ENCODE measurements at places on chromosomes 11 and 22.

GRCh38 chr11:68715456-68716122 is 31.2 kb downstream of the GAL start:
- peaks cover 18% of the 10 kb centered on the region for H3K36me3 ChIP-seq
- DNase-seq = no peak
- H3K4me3 ChIP-seq = no peak overlapping the region
- no peak overlapping the region for H3K27ac ChIP-seq
- no peaks in the 10 kb centered on the region for H3K4me1 ChIP-seq
- peaks cover 5% of the 10 kb centered on the region for H3K27me3 ChIP-seq

- peaks cover 25% of the 10 kb centered on the region for H3K27me3 ChIP-seq
- H3K36me3 ChIP-seq = no peaks in the 10 kb centered on the region
- H3K4me1 ChIP-seq = no peaks in the 10 kb centered on the region
Measured at GRCh38 chr22:45612451-45612901, 59.2 kb upstream of the ATXN10 start.

- no peaks in the 10 kb centered on the region for H3K36me3 ChIP-seq
- H3K27ac ChIP-seq = no peak overlapping the region
- H3K4me1 ChIP-seq = peaks cover 12% of the 10 kb centered on the region
- H3K27me3 ChIP-seq = peaks cover 39% of the 10 kb centered on the region
- DNase-seq = no peak
Measured at GRCh38 chr22:29147331-29147899, 58.3 kb upstream of the EMID1 start.

DNA sequence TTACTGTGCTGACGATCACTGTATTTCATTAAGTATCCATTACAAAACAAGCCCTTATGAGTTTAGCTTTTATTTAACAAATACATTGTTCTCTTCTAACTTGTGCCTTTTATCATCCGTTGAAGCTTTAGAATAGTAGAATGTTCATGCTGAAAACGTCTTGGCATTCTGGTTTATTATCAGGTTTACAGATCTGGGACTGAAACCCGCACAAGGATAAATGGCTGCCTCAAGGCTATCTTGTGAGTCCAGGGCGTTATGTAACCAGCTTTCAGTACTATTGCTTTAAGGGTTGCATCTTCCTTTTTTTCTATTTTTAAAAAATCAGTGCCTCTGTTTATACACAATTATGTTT is 66.6 kb upstream of the PRODH start:
- H3K27ac ChIP-seq = no peak overlapping the region
- no peaks in the 10 kb centered on the region for H3K36me3 ChIP-seq
- DNase-seq = no peak
- no peaks in the 10 kb centered on the region for H3K4me1 ChIP-seq

GRCh38 chr11:35006389-35007128 is 90.1 kb downstream of the PDHX start:
- H3K27me3 ChIP-seq = no peaks in the 10 kb centered on the region
- H3K4me3 ChIP-seq = no peak overlapping the region
- H3K36me3 ChIP-seq = no peaks in the 10 kb centered on the region
- peak; percentile 72 for DNase-seq
- H3K27ac ChIP-seq = peak overlapping the region; percentile 20

DNA sequence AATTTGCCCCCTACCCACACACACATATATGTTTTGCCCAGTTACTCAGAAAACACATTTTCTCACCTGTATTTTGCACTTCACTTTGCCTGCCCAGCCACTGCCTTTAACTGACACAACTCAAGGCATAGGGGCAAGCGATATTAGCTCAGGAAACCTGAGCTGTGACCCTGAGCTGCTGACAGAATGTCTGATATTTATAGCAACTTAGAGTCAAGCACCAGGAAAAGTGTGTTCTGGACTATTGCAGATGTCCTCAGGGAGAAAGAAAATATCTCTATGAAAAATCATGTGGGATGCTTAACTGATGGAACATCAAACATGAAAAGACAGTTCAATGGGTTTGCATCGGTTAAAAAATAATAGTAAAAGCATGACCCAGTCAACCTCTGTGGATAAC is 63.9 kb upstream of the SLC35C1 start:
- no peak for DNase-seq
- H3K27me3 ChIP-seq = peaks cover 34% of the 10 kb centered on the region
- H3K27ac ChIP-seq = no peak overlapping the region
- H3K4me1 ChIP-seq = no peaks in the 10 kb centered on the region
- H3K36me3 ChIP-seq = no peaks in the 10 kb centered on the region
- H3K4me3 ChIP-seq = no peak overlapping the region

GRCh38 chr11:17518366-17518765 is 25.9 kb downstream of the USH1C start:
- H3K27ac ChIP-seq = no peak overlapping the region
- peaks cover 3% of the 10 kb centered on the region for H3K4me1 ChIP-seq
- no peaks in the 10 kb centered on the region for H3K36me3 ChIP-seq
- no peak for DNase-seq
- H3K4me3 ChIP-seq = no peak overlapping the region
- H3K27me3 ChIP-seq = peaks cover 23% of the 10 kb centered on the region

- no peaks in the 10 kb centered on the region for H3K36me3 ChIP-seq
- H3K27me3 ChIP-seq = no peaks in the 10 kb centered on the region
- DNase-seq = no peak
- no peaks in the 10 kb centered on the region for H3K4me1 ChIP-seq
Measured at GRCh38 chr11:20011307-20011951, 148.8 kb downstream of the DBX1 start.

- peaks cover 61% of the 10 kb centered on the region for H3K36me3 ChIP-seq
- H3K4me1 ChIP-seq = peaks cover 2% of the 10 kb centered on the region
- H3K27me3 ChIP-seq = no peaks in the 10 kb centered on the region
- DNase-seq = no peak
- H3K27ac ChIP-seq = peak overlapping the region; percentile 80
- H3K4me3 ChIP-seq = no peak overlapping the region
Measured at GRCh38 chr22:17882727-17883126, 108.5 kb upstream of the BID start.

GRCh38 chr11:60871378-60872061 is 4.2 kb downstream of the ZP1 start:
- H3K27me3 ChIP-seq = no peaks in the 10 kb centered on the region
- no peaks in the 10 kb centered on the region for H3K36me3 ChIP-seq
- H3K4me1 ChIP-seq = no peaks in the 10 kb centered on the region
- no peak for DNase-seq
- no peak overlapping the region for H3K4me3 ChIP-seq

DNA sequence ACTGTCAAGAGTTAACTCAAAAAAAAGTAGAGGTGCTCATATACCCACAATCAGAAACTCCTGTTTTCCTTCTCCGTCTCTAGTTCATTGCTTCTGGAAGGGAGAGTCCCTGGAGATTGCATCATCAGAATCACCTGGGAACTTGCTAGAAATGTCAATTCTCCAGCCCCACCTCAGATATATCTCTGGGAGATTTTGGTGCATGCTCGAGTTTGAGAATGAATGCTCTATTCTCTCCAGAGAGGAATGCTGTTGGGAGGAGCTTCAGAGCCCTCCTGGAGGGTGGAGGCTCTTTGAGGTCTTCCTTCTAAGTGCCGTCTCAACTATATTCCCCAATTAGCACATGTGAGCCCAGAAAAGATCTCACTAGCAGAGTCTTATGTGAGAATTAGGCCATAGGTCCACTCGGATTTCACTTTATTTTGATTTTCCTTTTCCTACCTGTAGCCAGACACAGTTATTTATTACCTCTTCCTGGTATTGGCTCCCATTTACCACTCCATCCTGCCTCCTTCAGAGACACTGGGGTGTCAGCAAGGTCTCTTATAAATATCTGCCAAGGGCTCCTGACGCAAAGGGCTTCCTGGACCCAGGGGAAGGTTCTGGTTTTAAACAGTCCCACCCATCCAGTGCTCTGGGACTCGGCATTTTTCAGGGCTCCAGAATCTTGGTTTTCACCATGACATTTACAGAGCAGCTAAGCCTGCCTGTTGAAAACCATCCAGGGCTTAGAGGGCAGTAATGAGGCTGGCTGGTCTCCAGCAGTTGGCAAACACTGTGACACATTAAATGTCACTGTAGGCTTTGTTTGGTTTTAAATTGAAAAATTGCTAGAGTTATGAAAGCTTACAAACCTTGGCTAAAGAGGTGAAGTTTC is 136.2 kb downstream of the CD44 start:
- H3K36me3 ChIP-seq = no peaks in the 10 kb centered on the region
- no peaks in the 10 kb centered on the region for H3K27me3 ChIP-seq
- peak overlapping the region; percentile 26 for H3K27ac ChIP-seq
- peaks cover 63% of the 10 kb centered on the region for H3K4me1 ChIP-seq

- DNase-seq = peak; percentile 86
- H3K4me1 ChIP-seq = peaks cover 36% of the 10 kb centered on the region
- peaks cover 26% of the 10 kb centered on the region for H3K27me3 ChIP-seq
- H3K36me3 ChIP-seq = peaks cover 25% of the 10 kb centered on the region
- peak overlapping the region; percentile 20 for H3K4me3 ChIP-seq
Measured at GRCh38 chr22:39266398-39267030, 21.7 kb upstream of the PDGFB start.

GRCh38 chr11:3195251-3196160 is 23.1 kb downstream of the MRGPRG start:
- no peaks in the 10 kb centered on the region for H3K36me3 ChIP-seq
- H3K27me3 ChIP-seq = peaks cover 7% of the 10 kb centered on the region
- H3K4me1 ChIP-seq = no peaks in the 10 kb centered on the region
- no peak for DNase-seq

GRCh38 chr11:21572210-21572609 is 620.7 kb upstream of the ANO5 start:
- no peaks in the 10 kb centered on the region for H3K36me3 ChIP-seq
- no peaks in the 10 kb centered on the region for H3K27me3 ChIP-seq
- H3K27ac ChIP-seq = no peak overlapping the region
- no peak for DNase-seq
- H3K4me1 ChIP-seq = no peaks in the 10 kb centered on the region

GRCh38 chr11:115965767-115966504 is 461.7 kb upstream of the CADM1 start:
- no peaks in the 10 kb centered on the region for H3K27me3 ChIP-seq
- H3K4me1 ChIP-seq = no peaks in the 10 kb centered on the region
- H3K36me3 ChIP-seq = no peaks in the 10 kb centered on the region
- H3K4me3 ChIP-seq = no peak overlapping the region

DNA sequence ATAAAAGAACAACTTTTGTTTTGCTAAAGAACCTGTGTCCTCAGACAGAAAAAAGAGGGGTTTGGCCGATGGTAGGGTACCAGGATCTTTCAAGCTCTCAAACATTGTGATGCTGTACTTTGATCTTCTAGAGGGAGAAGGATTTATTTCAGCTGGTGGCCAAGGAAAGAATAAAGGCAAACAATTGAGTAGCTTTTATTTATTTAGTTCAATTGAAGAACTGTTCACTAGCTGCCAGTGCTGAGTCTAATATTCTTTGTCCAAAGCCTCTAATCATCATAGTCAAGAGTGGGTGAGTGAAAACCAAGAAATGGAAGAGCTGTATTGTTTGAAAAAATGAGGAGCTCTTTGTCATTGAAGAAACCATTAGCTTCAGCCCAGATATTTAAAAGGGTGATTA is 138.4 kb downstream of the FAT3 start:
- no peak overlapping the region for H3K4me3 ChIP-seq
- DNase-seq = no peak
- no peaks in the 10 kb centered on the region for H3K27me3 ChIP-seq
- H3K4me1 ChIP-seq = no peaks in the 10 kb centered on the region

DNA sequence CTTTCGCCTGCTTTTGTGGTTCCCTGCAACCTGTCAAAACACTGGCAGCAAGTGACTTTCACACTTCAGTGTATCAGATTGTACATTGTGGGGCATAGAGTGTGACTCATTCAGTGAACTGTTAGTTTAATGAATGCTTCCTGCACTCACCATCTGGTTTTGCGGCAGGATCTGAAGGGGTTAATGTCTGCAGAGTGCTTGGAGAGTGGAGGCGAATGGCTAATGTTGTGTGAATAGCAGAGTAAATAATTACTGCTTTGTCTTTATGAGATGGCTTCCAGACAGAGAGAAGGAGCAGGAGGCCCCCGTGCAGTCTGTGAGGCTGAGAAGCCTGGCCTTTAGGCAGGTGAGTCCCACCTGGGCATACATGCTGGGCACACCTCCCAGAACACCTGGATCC is 454.3 kb upstream of the KIRREL3 start:
- DNase-seq = no peak
- no peaks in the 10 kb centered on the region for H3K27me3 ChIP-seq
- no peak overlapping the region for H3K4me3 ChIP-seq
- no peaks in the 10 kb centered on the region for H3K4me1 ChIP-seq
- H3K27ac ChIP-seq = no peak overlapping the region

DNA sequence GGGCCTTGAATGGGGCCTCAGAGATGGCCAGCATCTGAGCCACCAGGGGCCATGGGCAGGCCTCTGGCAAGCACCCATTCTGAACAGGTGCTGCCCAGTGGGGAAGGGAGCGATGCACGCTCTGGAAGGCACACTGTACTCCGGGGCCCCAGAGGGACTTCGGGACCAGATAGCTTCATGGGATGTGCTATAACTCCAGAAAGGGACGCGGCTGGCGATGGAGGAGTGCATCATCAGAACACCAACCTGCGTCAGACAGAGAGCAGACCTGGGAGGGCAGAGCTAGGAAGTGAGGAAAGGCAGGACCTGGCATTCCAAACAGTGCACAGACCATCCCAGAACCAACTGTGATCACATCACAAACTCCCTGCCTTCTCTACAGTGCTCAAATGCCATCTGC is 16.8 kb downstream of the DGCR2 start:
- no peak overlapping the region for H3K4me3 ChIP-seq
- no peak for DNase-seq
- no peaks in the 10 kb centered on the region for H3K27me3 ChIP-seq
- peaks cover 17% of the 10 kb centered on the region for H3K36me3 ChIP-seq
- H3K27ac ChIP-seq = peak overlapping the region; percentile 42
- peaks cover 51% of the 10 kb centered on the region for H3K4me1 ChIP-seq

- H3K36me3 ChIP-seq = no peaks in the 10 kb centered on the region
- H3K27me3 ChIP-seq = peaks cover 30% of the 10 kb centered on the region
- no peak overlapping the region for H3K27ac ChIP-seq
- H3K4me1 ChIP-seq = peaks cover 24% of the 10 kb centered on the region
Measured at GRCh38 chr22:44666207-44666585, 35.8 kb upstream of the PRR5 start.

DNA sequence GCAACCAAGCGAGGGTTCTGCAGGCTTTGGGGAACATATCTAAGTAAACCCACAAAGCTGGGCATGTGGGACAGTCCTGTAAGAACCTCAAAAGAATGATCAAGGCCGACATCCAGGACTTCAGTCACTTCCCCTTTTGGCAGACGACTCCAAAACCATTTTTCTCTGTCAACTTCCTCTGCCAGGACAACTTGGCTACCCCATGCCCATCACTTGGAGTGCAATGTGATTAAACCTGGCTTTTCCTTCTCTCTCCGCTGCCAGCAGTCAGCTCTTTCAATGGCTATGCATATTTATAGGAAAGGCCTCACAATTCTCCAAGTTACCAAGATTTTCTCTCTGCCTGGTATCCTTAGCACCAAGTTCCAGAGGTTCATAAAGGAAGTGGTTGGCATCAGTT is 78.9 kb downstream of the C11orf58 start:
- DNase-seq = no peak
- no peak overlapping the region for H3K27ac ChIP-seq
- H3K4me1 ChIP-seq = peaks cover 19% of the 10 kb centered on the region
- peaks cover 66% of the 10 kb centered on the region for H3K36me3 ChIP-seq

- H3K27me3 ChIP-seq = no peaks in the 10 kb centered on the region
- peaks cover 19% of the 10 kb centered on the region for H3K4me1 ChIP-seq
- peaks cover 34% of the 10 kb centered on the region for H3K36me3 ChIP-seq
Measured at GRCh38 chr22:19086417-19086816, 35.8 kb downstream of the DGCR2 start.
